Hematopoietic multipotent progenitor cell treated with erythropoietin and hydrocortisone succinate and interleukin-3 and kit ligand, for 4 days (in vitro differentiated cells): ENCODE measurements at places on chromosomes 4 and X.
A peak's percentile ranks its signal among the peaks of the same experiment; 100 is the strongest.

DNA sequence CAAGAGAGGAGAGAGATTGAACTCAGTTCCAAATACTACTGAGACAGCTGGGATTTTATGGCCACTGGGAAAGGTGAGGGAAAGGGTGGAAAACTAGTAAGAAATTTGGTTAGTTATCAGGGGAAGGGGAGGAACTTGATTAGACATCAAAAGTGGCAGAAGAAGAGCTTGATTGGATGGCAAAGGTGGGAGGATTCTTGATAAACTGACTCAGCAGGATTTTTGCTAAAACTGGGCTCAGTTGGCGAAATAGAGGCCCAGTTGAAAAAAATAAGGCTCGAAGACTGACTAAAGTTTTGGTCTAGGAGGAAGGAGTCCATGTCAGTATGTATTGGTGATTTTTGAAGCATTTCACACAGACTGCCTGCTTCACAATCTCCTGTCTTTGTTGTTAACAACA is 10.0 kb downstream of the BEX3 start:
- no peak for DNase-seq

- DNase-seq: no peak
These were observed 72.1 kb downstream of the KLHL34 start for GRCh38 chrX:21586001-21586400.

DNA sequence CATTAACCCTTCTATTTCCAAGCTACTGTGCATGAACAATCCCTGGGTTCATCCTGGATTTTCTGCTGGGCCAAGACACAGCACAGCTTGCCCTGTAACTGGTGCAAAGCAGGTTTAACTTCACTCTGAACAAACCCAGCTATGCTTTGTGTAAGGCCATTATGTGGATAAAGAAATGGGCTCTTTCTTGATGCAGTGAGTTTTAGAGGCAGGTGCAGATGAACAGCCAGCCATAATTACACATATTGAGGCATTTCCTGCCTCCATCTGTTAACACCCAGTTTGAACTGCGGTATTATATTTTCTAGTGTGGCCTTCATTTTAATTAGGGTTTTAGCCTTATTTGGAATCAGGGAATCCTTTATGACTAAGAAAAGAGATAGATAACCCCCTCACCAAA is 68.7 kb upstream of the ARX start:
- DNase-seq: no peak

GRCh38 chrX:103376118-103376978 is at the start of gene BEX3:
Gene BEX3, plus strand, starts transcription at chrX:103376538. Its CDS starts 984 bp downstream, at chrX:103377522.
- DNase-seq: peak; percentile 74

DNA sequence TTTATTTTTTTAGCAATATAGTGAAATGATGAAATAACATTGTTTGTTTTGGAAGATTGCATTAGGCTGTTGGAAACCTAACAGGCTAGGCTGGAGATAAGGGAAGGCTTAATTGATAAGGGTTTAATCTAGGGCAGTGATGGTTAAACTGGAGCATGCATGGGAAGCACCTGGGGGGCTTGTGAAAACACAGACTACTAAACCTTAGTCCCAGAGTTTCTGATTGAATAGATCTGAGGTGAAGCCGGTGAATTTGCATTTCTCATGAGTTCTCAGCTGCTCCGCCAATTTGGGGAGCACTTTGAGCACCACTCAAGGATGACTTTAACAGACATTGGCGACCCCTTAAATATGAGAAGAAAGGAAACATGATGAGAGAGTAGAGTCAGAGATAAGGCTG is 11.5 kb downstream of the STK26 start:
- DNase-seq: no peak

GRCh38 chr4:66059136-66059535 is 388.8 kb upstream of the EPHA5 start:
- DNase-seq: no peak

GRCh38 chr4:173526027-173526482 is 4.0 kb downstream of the HAND2 start:
- DNase-seq: no peak

- DNase-seq: no peak
These were observed 240.0 kb upstream of the RPS6KA3 start for GRCh38 chrX:20506739-20507138.

- DNase-seq: no peak
These were observed 7.6 kb downstream of the PDE6B start for GRCh38 chr4:632926-633325.

DNA sequence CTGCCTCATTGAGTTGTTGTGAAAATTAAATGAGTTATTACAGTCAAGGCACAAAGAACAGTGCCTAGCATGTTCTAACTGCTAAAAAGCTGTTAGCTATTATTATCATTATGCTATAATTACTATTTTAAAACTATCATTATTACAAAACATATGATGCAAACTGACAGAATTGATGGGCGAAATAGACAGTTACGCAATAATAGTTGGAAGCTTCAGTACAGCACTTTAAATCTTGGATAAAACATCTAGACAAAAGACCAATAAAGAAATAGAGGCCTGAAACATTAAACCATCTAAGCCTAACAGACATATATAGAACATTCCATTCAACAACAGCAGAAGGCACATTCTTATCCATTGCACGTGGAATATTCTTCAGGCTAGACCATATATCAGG is 73.0 kb downstream of the TAB3 start:
- DNase-seq: no peak
